ENCODE measurements at places on chromosomes 12 and 14. TPM values are rescaled to one million over a fixed set of nuclear protein-coding genes. Genes with fewer than 3 reads are reported as not detected.

INSM2 gene
- not detected for total RNA-seq

PRPH gene
- 0.82 TPM for total RNA-seq

NRL gene
- total RNA-seq, result 1.2 TPM

KCNJ8 gene
- 6.5 TPM for total RNA-seq

KRT2 gene
- not detected for total RNA-seq

TBX3 gene
- total RNA-seq, result 1.6 TPM

PIWIL1 gene
- total RNA-seq, result not detected

RNASE1 gene
- 12.2 TPM for total RNA-seq

RNFT2 gene
- total RNA-seq, result 45.2 TPM

KLRD1 gene
- under 0.01 TPM for total RNA-seq

CLMN gene
- total RNA-seq, result 0.82 TPM

TAS2R7 gene
- total RNA-seq, result 0.41 TPM

CCT2 gene
- 297 TPM for total RNA-seq

OR11H7 gene
- not detected for total RNA-seq

PTPRR gene
- total RNA-seq, result 16.7 TPM

ACOT6 gene
- not detected for total RNA-seq

KRT6C gene
- not detected for total RNA-seq
